ENCODE measurements at places on chromosomes 2 and 18. TPM values are rescaled to one million over a fixed set of nuclear protein-coding genes. Genes with fewer than 3 reads are reported as not detected.

Gene RBKS
- total RNA-seq = 0.66 TPM

- DNase-seq = no peak
- no peaks in the 10 kb centered on the region for H3K4me1 ChIP-seq
- H3K36me3 ChIP-seq = no peaks in the 10 kb centered on the region
- H3K27ac ChIP-seq = no peak overlapping the region
Measured at GRCh38 chr2:157440404-157441071, 3.4 kb downstream of the CYTIP start.

DNA sequence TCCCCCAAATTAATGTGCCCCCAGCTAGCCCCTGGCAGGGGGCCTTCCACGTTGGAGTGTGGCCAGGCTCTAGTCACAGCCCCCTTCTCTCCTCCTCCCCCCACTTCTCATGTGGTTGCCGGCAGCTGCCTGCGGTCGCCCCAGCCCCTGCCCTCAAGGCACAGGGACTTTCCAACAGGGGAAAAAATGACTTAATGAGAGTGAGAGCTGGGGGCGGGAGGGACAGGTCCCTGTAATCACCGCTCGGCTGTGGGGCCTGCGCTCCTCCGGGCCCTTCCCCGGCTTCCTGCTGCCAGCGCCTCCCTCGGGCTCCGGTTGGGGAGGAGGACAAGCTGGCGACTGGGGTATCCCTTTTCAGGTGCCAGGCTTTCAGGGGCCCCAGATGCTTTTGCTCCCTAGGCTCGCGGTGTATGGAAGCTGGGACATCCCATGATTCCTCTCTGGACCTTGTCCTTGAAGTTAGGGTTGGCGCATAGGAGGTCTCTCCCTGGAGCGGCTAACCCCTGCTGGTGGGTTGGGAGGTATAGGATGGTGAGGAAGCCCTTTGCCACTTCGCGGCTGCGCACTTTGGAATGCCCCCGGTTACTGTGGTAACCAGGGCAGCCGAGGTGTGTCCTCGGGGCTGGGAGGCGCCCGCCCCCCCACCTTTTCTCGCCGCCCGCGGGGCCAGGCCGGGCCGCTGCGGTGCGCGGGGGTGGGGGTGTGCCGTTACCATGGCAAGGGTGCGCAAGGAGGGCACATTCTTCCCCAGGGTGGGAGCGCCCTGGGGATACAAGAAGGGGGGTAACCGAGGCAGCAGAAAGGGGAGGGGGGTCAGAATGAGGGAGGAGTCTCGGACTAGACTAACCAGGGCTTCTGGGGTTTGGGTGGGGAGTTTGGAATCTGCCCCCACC is 16.1 kb downstream of the WNT10A start:
- H3K36me3 ChIP-seq = no peaks in the 10 kb centered on the region
- DNase-seq = peak; percentile 48
- peaks cover 30% of the 10 kb centered on the region for H3K4me1 ChIP-seq
- no peak overlapping the region for H3K27ac ChIP-seq

Gene CRYBA2
- 1.3 TPM for total RNA-seq

- no peaks in the 10 kb centered on the region for H3K4me1 ChIP-seq
- H3K36me3 ChIP-seq = no peaks in the 10 kb centered on the region
- DNase-seq = no peak
- H3K27me3 ChIP-seq = no peaks in the 10 kb centered on the region
Measured at GRCh38 chr2:204081487-204082425, 145.2 kb downstream of the ICOS start.

- peaks cover 32% of the 10 kb centered on the region for H3K4me1 ChIP-seq
- H3K4me3 ChIP-seq = no peak overlapping the region
- no peaks in the 10 kb centered on the region for H3K27me3 ChIP-seq
- H3K36me3 ChIP-seq = peaks cover 15% of the 10 kb centered on the region
- no peak for DNase-seq
- no peak overlapping the region for H3K27ac ChIP-seq
Measured at GRCh38 chr2:190891372-190891771, 10.8 kb downstream of the GLS start.

Gene PXDN
- total RNA-seq = 175 TPM

Gene VAPA
- total RNA-seq = 204 TPM

Gene CASP10
- total RNA-seq = 1.2 TPM

GRCh38 chr18:27075828-27076227 is 109.3 kb downstream of the CHST9 start:
- no peaks in the 10 kb centered on the region for H3K36me3 ChIP-seq
- H3K4me3 ChIP-seq = no peak overlapping the region
- no peak overlapping the region for H3K27ac ChIP-seq
- DNase-seq = no peak

Gene ABCB11
- not detected for total RNA-seq

Gene RESP18
- not detected for total RNA-seq

DNA sequence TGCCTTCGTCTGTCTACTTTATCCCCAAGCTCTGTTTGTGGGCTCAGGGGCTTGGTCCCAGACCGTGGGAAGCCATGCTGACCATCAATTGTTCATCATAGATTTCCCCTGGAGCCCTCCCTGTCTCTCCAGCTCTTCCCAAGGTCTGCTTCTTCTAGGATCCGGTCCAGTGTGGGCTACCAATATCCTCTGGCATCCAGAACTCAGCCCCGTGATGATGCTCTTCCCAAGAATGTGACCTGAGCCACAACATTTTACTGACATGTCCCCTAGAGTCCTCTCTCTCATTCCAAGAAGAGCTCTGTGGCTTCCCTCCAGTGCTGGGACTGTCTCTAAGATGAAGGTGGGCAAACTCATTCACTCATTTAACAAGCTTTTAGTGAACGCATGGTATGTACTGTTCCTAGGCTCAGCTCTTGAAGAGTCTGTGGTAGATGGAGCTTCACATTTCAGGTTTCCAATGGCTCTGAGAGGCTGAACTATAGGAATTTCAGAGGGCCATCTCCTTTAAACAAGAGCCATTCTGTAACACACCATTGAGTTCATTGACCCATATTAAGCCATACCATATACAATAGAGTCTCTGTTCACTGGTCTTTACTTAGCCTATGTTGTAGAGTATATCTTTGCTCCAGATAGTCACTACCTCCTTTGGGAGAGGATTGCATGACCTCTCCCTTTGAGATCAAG is 142.0 kb upstream of the APCDD1 start:
- no peaks in the 10 kb centered on the region for H3K36me3 ChIP-seq
- DNase-seq = no peak
- H3K4me3 ChIP-seq = no peak overlapping the region
- no peaks in the 10 kb centered on the region for H3K27me3 ChIP-seq

DNA sequence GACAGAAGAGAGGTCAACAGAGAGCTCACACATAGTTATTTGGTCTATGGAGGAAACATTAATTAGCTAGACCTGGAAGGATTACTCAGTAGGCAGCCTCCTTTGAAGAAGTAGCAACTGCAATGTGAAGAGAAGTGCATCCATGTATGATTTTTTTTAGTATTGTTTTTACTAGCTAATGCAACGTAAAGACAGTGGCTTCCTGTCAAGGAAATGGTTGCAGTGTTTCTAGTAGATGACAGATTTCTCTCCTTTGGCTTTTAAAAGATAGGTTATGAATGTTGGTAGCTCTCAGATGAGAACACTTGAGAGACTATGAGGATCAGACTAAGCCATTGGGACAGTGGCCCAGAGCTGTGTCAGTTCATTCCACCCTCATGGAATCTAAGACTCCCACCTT is 175.8 kb downstream of the AGPS start:
- H3K4me3 ChIP-seq = no peak overlapping the region
- no peak for DNase-seq
- H3K27me3 ChIP-seq = no peaks in the 10 kb centered on the region
- no peaks in the 10 kb centered on the region for H3K36me3 ChIP-seq
- H3K4me1 ChIP-seq = peaks cover 27% of the 10 kb centered on the region

Gene GALNT5
- not detected for total RNA-seq

Gene SLC23A3
- total RNA-seq = 2.2 TPM
